Large intestine (tissue), 12 donors: ENCODE measurements at places on chromosomes 5 and 9.

DNA sequence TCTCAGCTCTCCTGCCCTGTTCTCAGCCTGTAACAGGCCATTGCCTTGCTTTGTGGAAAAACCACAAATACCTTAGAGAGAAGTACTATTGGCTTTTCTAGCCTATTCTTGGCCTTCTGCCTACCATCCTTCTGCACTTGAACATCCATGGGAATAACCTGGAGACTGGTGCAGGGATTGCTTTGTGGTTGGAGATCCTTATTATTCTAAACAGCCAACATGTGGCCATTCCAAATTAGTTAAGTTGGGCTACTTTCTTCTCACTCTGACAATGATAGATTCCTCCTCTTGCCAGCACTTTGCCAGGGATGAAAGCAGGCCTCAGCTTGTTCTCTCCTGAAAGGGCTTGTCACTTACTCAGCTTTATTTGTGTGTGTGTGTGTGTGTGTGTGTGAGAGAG lies 240.4 kb downstream of the GLIS3 start:
- no peak for DNase-seq

- no peak for DNase-seq
Observed at GRCh38 chr9:97889941-97890887, 32.1 kb downstream of the TRMO start.

DNA sequence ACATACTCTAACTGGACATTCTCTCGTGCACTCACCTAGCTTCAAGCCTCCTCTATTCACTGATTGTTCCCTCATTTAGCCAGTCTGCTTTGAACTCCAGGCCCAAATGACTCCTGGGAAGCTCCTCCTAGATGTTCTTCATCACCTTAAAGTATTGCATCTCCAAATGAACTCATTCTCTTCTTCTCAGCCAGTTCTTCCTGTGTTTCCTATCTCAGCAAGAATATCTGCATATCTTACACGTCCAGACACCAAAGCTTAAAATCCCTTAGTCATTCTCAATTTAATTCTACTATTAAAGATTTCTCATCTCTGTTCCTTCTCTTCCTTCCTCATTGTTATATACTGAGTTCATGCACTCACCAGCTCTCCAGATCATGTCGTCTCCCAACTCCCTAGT lies 118.6 kb upstream of the DAB2 start:
- DNase-seq: no peak

DNA sequence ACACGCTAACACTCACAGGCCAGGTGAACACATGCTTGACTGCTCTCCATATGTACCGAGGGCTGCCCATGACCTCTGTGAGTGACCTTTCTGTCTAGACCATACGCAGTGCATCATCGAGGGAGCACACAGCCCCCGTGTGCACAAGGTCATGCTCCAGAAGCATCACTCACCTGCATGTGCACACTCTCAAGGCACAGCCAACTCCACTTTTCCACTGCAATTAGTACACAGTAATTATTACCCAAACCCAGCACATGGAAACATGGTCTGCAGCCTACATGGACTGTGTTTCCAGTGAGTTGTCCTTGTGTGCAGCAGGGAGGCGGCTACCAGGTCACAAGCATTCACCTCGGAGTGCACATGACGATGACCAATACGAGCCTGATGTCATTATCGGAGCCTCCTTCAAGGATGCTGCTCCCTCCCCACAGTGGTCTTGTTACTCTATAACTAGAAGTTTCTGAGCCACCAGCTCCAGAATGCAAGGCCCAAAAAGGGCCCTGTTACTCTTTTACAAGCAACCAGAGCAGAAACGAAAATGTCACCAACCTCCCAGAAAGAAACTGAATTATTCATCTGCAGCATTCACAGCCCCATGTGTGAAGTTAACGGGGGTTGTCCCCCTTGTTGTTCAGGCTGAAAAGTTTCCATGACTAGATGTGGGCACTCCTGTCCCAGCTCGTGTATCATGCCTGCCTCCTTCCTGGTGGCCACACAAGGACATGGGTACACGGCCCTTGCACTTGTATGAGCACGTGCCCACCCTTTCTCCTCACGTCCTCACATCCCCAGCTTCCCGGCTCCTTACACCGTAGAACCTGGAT lies 31.2 kb downstream of the SEMA4D start:
- DNase-seq: no peak

DNA sequence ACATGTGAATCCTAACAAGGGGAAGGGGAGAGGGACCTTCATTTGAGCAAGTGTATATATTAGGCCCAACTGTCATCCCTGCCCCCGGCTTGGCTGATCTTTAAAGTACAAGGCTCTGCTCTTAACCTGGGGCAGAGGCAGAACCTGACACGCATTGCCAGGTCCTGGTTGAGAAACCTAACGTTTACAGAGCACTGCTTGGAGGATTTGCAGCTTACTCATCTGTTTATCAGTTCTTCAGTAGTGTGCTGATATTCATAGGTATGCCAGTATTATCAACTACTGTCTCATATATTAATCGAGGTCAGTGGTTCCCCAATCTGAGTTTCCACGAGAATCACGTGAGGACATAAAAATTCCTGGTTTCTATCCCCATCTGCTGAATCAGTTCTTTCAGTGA lies 50.4 kb downstream of the ACO1 start:
- DNase-seq: peak; percentile 7

- no peak for DNase-seq
Observed at GRCh38 chr9:38412751-38413150, 11.5 kb downstream of the IGFBPL1 start.

GRCh38 chr9:98231770-98232478 lies 23.5 kb downstream of the TBC1D2 start:
- no peak for DNase-seq

GRCh38 chr9:83501565-83501964 lies 36.6 kb downstream of the FRMD3 start:
- DNase-seq: no peak

DNA sequence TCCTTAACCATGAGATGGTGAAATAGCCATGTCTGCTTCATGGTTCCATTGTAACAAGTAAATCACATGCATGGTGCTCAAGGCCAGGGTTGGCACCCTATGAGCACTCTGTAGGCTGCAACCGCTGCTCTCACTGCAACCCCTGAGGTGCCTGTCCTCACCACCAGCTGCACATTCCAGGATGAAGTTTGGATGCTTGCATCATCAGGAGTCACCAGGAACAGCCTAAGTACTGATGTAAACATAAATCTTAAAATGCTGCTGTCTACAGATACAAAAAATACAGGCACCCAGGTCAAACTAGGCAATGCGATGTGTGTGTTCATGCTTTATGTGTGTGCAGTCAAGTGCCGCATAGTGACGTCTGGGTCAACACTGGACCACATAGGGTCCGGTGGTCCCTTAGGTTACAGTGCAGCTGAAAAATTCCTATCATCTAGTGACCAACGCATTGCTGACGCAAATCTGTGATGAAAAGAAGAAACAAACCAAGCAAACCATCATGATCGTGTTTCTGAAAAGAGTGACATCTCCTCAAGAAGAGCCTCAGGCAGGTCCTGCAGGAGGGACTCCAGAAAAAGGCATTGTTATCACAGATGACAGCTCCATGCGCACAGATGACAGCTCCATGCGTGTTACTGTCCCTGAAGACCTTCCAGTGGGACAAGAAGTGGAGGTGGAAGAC lies 234.8 kb downstream of the AUH start:
- DNase-seq: no peak
